ENCODE measurements at places on chromosomes 12 and 14. TPM values are rescaled to one million over a fixed set of nuclear protein-coding genes. Genes with fewer than 3 reads are reported as not detected.

DNA sequence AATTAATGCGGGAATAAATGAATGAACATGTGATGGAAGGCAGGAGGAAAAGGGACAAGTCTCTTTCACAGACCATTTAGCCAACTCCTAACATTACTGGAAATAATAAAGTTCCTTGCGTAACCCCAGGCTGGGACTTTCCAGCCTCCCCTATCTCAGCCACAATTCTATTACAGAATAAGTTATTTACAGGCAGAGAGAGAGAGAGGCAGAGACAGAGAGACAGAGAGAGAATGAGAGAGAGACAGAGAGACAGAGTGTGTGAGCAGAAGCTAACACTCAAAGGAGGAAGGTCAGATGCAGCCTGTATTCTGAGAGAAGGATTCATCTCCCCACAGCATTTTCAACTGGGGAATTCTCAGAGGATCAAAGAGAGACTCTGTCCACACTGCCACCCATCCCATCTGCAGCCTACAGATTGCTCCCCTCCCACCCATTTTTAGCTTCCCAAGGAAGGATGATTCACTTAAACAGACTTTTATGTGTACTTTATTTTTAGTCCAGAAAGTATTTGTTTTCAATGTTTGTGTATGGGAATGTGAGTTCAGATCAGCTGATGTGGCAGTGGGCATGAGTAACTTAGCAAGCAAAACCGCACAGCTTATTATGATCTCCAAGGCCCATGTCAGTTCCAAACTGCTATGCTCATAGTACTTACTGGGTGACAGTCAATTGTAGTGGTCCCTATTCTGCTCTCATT lies 165.7 kb downstream of the CAND1 start:
- DNase-seq, result no peak

DNA sequence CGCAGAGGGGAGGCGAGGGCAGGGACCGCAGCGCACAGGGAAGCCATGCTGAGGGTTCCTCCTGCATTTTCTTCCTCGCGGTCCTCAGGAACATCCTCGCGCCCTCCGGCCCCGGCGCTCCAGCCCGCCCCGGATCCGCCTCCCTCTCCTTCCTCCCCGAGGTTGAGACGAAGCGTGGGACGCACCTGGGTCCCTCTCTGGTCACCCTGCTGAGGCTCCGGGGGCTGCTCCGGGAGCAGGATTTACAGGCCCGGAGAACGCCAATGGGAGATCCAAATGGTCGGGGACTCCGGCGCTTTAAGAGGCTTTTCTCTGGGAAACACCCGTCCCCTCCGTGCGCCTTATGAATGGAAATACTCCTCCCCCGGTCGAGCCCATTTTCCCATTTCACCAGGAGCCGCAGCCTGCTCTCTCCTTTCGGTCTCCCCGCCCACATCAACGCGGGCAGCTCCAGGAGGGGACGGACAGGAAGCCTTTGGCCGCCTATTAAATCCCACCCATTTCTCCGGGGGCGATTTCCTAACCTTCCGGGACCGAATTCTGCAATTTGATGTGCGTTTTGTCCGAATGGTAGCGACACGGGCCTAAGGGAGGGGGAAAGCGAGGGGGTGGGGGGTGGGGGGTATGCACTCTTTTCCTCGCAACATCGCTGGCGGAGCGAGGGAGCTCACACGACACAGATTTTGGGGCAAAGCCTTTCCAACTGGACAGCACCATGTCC lies at the start of gene UNC79:
Gene UNC79, plus strand, starts transcription at position 625 of the 721 bp plus-strand sequence. Its CDS starts 91 bp downstream, at position 716.
- DNase-seq, result peak; percentile 85

CCDC177 gene
- total RNA-seq, result 8.6 TPM

DNA sequence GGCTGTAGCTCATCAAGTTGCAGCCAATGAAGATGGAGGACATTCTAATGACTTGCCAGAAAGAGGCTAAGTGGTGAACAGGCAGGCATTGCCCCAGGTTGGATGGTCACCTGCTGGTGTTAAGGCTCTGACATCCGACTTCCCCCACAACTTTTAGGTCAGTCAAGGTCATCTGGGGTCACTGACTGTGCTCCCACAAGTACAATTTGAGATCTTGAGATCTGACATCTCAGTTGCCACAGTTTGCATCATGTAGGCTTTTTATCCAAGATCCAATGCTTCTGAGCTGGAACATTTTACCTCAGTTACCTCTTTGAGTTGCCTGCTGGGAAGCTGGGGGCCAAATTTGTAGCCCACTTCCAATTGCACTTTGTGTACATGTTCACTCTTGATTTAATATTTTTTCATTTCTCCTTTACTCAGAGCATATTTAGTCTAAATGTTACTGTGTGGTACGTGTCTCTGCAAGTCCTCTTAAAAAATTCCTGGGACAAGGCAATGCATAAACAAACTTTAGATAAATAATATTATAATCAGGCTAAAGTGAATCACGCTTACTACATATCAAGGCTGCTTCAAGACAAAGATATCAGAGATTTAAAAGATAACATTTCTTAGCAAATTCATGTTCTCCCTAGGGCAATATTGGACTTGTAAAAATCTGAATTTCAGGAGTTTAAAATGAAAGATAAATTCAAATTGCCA lies 61.4 kb downstream of the SEL1L start:
- no peak for DNase-seq

RNASE12 gene
- total RNA-seq, result not detected

- no peak for DNase-seq
Observed at GRCh38 chr14:59332727-59333126, 132.5 kb downstream of the GPR135 start.

GRCh38 chr12:121531356-121531750 lies 49.5 kb downstream of the KDM2B start:
- DNase-seq, result no peak

GRCh38 chr12:129486931-129487330 lies 416.9 kb downstream of the TMEM132D start:
- no peak for DNase-seq

All from neural progenitor cell (in vitro differentiated cells).